Activated T-helper 1 cell treated with anti-CD3 and anti-CD28 coated beads, Interleukin-2, amount 50 U/mL, for 16 hours (primary cell): ENCODE measurements at places on chromosomes 6 and 20.

DNA sequence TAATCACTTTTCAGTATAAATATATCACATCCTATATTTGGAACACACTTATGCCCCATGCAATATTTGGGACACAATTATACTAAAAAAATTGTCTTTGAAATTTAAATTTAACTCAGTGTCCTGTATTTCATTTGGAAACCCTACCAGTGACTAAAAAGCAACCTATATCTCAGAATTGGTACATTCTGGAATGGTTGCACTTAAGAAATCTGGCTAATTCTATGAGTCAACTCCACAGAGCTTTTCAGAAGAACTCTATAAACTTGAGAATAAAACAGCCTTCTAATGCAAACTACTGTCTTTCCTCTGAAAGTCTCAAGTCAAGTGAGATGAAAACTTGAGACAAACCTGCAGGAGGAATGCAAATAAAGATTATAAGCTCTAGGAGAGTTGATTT, 320.2 kb downstream of the MAFB start:
- DNase-seq = no peak

- no peak for DNase-seq
Measured at GRCh38 chr20:9374072-9374471, 140.3 kb upstream of the LAMP5 start.

DNA sequence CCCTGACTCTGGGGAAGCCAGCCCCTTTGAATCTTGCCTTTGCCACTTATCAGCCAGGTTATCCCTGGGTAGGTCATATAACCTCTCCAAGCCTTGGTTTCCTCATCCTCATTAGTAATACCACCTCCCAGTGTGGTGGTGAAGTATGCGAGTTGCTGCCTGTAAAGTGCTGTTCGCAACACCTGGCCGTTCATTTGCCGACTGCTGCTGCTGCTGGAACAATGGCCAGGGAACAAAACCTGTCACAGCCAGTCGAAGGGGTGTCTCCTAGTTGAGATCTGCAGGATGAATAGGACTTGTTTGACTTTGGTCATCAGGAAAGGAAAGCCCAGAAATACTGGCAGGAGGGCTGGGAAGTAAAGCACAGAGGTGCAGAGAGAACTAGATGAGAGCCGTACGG, 6.1 kb downstream of the MANBAL start:
- DNase-seq = no peak

DNA sequence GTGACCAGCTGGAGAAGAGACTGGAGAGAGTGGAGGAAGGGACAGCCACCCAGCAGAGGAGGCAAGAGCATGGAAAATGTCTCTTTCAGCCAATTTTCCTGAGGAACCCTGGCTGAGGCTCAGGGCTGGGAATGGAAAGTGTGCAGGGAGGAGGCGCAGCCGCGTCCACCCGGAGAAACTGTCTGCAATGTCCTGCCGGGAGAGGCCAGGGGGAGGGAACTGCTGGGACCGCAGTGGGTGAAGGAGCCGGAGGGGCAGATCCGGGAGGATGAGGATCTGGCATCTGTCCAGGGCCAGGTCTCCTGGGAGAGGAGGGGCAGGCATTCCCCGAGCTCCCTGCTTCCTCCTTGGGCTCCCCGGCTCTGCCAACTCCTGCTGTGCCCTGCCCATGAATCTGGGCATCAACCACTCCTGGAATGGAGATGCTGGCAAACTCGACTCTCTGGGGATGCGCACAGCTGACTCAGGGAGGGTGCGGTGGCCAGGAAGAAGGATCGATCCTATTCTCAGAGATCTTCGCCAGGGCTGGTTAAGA, 17.4 kb upstream of the HM13 start:
- no peak for DNase-seq

- DNase-seq = no peak
Measured at GRCh38 chr6:108291091-108291490, 3.8 kb upstream of the AFG1L start.

GRCh38 chr20:4220756-4221155, 205.4 kb upstream of the RNF24 start:
- DNase-seq = no peak

DNA sequence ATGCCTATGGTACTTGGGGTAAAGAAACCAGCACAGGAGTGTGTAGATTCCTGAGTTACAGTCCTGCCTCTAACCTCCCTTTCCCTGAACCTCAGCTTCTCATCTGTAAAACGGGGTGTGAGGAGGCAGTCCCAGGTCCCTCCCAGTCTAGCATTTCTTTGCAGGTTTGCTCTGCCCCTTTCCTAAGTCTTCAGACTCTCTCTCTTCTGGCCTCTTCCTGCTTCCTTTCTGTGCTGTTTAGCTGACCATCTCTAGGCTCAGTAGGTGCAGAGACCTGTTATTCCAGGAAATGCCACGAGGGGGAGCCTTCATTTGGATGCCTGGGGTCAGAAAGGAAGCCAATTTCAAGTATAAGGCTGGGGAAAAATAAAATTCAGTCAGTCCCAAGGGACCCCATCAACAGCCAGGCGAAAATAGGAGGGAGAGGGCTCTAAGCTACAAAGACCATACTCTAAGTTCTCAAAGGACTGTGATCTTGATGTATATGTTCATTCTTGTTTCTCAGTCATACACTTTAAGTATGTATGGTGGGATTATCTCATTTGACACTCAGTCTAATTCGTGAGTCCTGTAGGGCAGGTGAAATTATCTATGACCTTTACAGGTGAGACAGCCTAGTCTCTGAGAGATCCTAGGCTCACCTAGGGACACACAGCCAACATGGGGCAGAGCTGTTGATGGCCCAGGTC, 89.1 kb downstream of the NCR2 start:
- peak; percentile 57 for DNase-seq

DNA sequence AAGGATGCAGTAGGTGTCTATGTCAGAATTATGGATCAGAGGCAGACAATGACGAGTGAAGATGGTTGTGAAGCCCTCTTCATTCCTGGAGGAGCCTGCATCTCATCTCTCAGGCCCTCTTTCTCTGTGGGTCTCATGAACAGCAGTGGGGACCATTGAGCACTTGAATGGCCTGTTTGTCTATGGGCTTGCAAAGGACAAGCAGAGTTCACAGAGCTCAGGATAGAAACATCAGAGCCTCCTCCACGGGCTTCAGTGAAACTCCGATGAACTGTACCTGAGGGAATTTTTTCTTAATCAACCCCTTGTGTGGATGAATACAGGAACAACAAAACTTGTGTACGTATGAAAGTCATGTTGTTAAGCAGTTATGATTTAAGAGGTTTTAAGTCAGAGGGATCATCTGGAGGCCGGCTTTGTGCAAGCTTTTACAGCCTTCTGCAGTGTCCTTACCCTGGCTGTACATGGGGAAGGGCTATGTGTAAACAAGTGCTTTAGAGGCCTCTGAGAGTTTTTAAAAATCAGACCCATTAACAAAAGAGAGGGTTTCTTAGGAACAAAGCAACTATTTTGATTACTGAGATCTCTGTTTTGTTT, 29.7 kb upstream of the PI16 start:
- no peak for DNase-seq

GRCh38 chr6:2127484-2127911, 117.9 kb downstream of the GMDS start:
- no peak for DNase-seq

- DNase-seq = peak; percentile 23
Measured at GRCh38 chr6:138588805-138589434, 89.6 kb upstream of the NHSL1 start.

GRCh38 chr6:34223956-34224940, 12.4 kb upstream of the HMGA1 start:
- peak; percentile 82 for DNase-seq

DNA sequence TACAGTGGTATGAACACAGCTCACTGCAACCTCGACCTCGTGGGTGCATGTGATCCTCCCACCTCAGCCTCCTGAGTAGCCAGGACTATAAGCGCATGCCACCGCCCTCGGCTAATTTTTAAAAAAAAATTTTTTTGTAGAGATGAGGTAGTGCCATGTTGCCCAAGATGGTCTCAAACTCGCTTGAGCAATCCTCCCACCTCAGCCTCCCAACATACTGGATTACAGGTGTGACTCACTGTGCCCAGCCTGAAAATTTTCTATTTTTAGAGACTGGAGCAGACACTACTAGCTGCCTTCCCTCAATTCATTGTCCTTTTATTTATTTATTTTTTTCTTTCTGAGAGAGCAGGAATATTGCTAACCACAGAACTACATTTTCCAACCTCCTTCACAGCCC, 20.3 kb upstream of the GTF3C6 start:
- no peak for DNase-seq

DNA sequence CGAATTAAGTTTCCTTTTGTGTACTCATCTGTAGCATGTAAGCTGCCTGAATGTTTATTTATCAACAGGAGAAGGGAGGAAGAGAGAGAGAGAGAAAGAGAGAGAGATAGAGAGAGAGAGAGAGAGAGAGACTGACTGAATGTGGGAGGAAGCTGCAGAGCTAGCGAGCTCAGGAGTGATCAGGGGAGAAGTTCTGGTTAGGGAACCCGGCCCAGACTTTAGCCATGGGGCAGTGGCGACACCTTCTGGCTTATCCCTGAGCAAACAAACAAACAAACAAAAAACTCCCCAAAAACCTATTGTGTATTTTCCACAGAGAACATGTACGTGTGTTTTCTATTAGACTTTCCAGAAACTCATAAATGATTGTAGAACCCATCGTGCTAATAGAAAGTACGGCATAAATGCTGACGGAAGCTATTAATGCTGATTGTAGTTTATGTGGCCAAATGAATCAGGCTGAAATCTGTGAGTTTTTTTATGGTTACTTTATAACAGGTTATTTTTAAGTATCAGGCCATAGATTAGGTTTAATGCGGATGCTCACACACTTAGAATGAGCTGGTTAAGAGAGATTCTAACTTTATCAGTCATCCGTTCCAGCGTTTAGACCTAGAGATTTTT, 92.8 kb downstream of the CLIC5 start:
- no peak for DNase-seq

- DNase-seq = no peak
Measured at GRCh38 chr6:141134723-141135122, 998.0 kb upstream of the GJE1 start.

DNA sequence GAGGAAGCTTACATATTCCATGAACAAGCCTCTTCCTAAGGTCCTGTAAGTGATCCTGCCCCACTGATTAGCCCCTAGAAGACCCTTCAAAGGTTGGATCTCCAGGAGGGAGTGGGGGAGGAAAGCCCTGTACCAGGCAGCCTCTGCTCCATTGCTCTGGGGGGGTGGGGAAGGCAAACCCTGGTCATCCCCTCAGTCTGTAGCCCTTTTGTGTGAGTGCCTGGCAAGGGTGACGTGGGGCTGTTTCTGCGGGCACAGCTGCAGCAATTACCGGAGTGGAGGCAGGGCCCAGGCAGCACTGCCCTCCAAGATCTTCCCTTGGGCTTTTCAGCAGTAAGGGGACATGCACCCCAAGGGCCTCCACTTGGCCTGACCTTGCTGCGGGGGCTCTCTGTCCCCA, at the start of gene MOG:
Gene MOG (plus strand): TSS at position 295 of the 400 bp plus-strand sequence. CDS start 118 bp downstream, outside the sequence.
- no peak for DNase-seq

DNA sequence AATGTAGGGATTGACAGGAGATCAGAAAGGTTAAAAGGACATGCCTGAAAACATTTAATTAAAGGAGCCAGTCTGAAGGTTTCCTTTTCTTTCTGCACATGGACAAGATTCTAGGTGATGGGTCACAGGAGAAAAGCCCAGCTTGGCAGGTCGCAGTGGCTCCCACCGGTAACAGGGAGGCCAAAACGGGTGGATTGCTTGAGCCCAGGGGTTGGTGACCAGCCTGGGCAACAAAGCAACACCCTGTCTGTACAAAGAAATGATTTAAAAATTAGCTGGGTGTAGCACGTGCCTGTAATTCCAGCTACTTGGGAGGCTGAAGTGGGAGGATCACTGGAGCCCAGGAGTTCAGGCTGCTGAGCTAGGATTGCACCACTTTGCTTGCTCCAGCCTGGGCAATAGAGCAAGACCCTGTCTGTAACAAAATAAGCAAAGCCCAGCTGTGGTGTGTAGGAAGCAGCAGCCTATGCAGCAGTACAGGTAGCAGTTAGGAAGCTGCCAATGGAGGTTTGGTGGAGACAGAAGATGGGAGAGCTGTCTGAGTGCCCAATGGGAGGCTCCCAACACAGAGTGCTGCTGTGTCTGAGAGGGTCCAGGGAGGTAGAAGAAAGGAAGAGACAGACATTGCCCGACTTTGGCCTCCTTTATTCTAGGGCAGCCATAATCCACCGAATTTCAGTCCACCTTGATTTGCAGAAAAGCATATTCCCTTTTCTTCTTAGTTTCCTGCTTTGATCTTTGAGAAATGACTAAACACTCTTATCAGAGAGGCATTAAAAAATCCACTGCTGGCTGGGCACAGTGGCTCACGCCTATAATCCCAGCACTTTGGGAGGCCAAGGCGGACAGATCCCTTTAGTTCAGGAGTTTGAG, 7.1 kb upstream of the AP5S1 start:
- DNase-seq = no peak

- DNase-seq = no peak
Measured at GRCh38 chr20:11371831-11372230, 545.9 kb upstream of the BTBD3 start.

DNA sequence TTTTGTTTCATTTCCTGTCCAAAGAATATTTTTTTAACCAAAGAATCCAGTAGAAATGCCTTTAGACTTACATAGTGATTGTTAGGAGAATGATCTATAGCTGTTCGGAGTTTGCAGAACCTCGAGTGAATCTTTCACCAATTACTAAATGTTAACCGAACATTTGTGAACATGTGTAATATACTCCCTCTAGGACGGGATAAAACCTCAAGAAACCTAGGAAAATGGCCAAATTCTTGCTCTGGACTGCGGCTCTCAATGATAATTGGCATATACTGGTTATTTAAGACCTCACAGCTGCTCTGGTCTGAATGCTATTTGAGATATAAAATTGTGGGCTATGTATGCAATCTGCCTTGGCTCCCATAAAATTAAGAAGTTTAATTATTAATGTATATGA, 137.1 kb downstream of the PACRG start:
- no peak for DNase-seq

DNA sequence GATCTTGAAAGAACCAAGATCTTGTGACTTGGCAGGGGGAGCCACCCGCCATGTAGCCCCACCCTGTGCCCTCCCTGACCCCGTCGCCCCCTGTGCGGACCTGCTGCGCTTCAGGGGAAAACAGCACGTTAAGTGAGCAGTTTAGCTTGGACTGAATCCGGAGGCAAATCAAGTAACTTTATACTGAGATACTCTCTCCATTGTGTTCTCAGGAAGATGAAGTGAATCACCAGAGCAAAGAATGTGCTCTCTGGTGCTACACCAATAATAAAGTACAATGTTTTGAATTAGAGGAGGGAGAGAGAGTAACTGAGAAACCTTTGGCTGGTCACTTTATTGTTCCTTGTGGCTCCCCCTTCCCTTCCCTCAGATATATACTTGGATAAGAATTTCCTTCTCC, 83.4 kb downstream of the TXNDC5 start:
- DNase-seq = no peak

DNA sequence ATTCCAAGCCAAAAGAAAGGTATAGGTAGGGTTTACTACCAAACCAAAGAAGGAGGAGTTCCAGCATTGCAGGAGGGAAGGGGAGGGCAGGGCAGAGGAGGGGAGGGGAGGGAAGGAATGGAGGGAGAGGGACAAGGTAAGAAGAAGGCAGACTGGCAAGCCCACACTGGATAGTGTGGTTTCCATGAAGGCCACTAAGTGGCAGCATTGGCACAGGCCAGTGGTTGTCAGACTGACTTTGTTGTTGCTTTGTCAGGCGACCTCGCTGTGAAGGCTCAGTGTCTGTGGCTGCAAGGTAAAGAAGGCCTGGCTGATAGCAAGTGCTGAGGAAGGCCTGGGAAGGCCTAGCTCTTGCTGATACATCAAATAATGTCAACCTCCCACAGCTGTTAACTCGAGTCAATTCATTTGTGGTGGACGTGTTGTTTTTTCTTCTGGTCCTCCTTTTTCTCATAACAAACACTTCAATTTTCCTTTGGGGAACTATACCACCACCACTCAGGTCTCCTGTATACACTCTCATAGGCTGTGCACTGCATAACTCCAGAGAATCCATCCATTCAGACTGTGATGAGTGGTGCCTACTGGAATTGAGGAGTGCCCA, 7.7 kb upstream of the ZNF334 start:
- DNase-seq = peak; percentile 14
